Sigmoid colon (tissue), 7 donors: ENCODE measurements at places on chromosomes 1 and 21. TPM values are rescaled to one million over a fixed set of nuclear protein-coding genes. Genes with fewer than 3 reads are reported as not detected.

The CREB3L4 gene
- 7.9 TPM for total RNA-seq

The RGS7 gene
- total RNA-seq = not detected

The SLAMF9 gene
- not detected for total RNA-seq

The NBPF4 gene
- not detected for total RNA-seq

The HCN3 gene
- total RNA-seq = 2.5 TPM

The GPR61 gene
- not detected for total RNA-seq

The PAPPA2 gene
- 1.4 TPM for total RNA-seq

The TMEM201 gene
- total RNA-seq = 5.8 TPM

The KRTAP13-2 gene
- not detected for total RNA-seq

The MAP3K21 gene
- total RNA-seq = 0.81 TPM

The EDARADD gene
- total RNA-seq = under 0.01 TPM

The ASAP3 gene
- total RNA-seq = 30.8 TPM

The SH3BGR gene
- total RNA-seq = 32.7 TPM

The CA6 gene
- total RNA-seq = not detected

The TEX38 gene
- not detected for total RNA-seq

The VASH2 gene
- total RNA-seq = 0.16 TPM

The CD1E gene
- total RNA-seq = 2.3 TPM

The SLC45A1 gene
- total RNA-seq = 1.4 TPM

The DENND2D gene
- 3.9 TPM for total RNA-seq

The HAX1 gene
- 171 TPM for total RNA-seq

The NPR1 gene
- 11.1 TPM for total RNA-seq

The LMX1A gene
- total RNA-seq = not detected

GRCh38 chr1:239918634-239919033, 173.0 kb upstream of the FMN2 start:
- no peak for DNase-seq

- DNase-seq = peak; percentile 43
Observed at GRCh38 chr21:46552274-46552673, 52.6 kb downstream of the S100B start.

DNA sequence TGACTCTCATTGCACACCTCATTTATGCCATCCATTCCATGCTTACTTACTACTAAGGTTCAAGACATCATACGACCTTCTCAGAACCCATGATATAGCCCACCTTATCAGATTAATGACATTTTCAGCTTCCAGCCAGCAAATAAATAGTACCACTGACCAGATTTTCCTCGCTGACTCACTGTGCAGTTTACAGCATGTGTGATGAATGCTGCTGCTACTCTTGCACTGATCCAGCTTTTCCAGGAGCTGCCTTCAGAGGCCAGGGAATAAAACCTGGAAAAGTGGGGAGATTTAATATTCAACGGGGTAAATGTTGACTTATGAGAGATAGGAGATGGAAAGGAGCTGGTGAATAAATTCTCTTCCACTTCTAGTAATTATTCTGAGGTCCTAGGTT, 247.1 kb downstream of the COL11A1 start:
- DNase-seq = no peak

- DNase-seq = no peak
Observed at GRCh38 chr1:8166406-8166805, 140.3 kb upstream of the ERRFI1 start.

GRCh38 chr1:75625795-75626194, 14.9 kb upstream of the SLC44A5 start:
- DNase-seq = no peak

GRCh38 chr1:218679391-218679790, 334.3 kb downstream of the TGFB2 start:
- no peak for DNase-seq

- no peak for DNase-seq
Observed at GRCh38 chr1:202843081-202843480, 32.3 kb downstream of the PCAT6 start.

GRCh38 chr1:246161626-246162025, 345.5 kb downstream of the SMYD3 start:
- no peak for DNase-seq

DNA sequence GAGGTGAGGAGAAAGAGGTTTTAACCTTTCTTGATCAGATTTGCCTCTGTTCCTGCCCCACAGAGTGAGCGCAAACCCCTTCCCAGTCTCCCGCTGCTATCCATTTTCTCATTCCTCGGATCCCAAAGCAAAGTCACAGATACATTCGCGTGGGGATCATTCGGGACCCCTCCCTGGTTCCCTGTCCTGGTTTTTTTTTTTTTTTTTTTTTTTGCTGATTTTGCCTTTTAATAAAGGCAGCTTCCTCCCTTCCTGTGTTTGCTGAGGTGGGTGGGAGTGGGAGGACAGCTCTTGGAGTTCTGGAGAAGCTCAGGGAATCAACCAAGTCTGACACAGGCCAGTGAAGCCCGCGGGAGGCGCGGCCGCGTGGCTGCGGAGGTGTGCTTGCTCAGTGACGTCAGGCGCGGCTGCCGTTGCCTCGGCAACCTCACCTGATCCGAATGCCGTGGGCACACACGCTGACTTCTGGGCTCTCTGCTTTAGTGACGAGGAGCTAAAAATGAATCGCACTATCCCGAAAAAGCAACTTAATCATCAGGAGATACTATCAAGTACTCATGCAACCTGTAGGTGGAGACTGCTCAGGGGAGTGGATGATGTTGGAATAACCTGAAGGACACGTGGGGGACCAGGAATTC, 106.4 kb downstream of the TBX19 start:
- peak; percentile 73 for DNase-seq

GRCh38 chr1:154344977-154345837, 19.9 kb downstream of the ATP8B2 start:
- DNase-seq = no peak

- no peak for DNase-seq
Observed at GRCh38 chr1:37475380-37476086, 1.2 kb downstream of the ZC3H12A start.

- DNase-seq = no peak
Observed at GRCh38 chr1:40401473-40402201, 28.1 kb downstream of the SMAP2 start.

- no peak for DNase-seq
Observed at GRCh38 chr1:217661407-217661806, 30.3 kb downstream of the SPATA17 start.

DNA sequence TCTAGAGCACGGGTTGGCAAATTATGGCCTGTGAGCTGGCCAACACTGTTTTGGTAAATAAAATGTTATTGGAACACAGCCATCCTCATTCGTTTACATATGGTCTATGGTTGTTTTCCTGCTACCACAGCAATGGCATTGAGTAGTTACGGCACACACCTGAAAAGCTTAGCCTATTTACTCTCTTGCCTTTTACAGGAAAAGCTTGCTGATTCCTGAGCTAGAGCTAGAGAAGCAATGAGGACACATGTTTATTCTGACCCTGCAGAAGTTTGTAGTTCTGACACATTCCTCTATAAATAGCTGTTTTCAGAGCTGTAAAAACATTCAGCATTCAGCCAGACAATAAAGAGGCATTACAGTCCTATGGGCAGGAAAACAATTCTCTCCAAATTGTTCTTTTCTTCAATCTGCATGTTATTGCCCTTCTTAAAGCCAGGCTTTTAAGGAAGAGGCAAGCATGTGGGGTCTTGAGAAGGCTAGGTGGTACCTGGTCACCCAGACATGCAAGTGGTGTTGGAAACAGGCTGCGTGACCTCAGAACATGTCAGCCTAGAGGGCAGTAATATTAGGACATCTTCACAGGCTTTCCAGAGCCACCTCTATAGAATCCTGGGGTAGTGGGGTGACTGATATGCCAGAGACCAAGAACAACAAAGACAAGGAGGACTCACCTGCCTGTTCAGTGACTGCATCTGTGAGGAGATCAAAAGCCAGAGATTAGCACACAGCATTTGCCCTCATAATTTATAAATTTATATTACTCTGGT, 1.6 kb downstream of the FCRL2 start:
- no peak for DNase-seq

DNA sequence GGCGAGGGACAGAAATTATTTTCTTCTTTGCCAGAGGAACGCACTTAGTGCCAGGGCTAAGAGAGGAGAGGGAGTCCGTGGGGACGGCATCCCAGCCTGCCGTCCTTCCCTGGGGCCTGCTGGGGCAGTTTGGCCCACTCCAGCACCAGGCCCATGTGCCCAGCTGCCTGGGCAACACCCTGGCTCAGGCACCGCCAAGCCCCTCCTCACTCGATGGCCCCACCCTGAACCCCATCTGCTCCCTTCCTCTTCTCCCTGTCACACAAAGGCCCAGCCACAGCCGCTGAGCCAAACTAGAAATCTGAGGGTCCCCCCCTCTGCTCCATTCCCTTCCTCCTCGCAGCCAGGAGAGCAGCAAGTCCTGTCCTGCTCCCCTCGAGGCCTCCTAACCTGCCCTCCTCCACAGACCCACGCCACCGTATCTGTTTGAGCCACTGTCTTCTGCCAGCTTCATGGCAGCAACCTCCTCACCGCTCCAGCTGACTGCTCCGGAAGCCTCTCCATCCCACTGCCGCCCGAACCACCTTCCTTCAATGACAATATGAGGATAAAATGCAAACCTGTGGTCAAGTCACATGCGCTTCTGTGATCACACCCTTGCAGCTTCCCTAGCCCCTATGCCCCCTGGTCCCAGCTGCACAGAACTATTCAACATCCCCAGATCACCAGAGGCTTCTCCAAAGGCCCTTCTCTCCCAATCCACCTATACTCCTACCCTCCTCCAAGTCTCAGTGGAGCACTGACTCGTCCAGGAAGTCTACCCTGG, 8.4 kb upstream of the TNNI1 start:
- DNase-seq = no peak

DNA sequence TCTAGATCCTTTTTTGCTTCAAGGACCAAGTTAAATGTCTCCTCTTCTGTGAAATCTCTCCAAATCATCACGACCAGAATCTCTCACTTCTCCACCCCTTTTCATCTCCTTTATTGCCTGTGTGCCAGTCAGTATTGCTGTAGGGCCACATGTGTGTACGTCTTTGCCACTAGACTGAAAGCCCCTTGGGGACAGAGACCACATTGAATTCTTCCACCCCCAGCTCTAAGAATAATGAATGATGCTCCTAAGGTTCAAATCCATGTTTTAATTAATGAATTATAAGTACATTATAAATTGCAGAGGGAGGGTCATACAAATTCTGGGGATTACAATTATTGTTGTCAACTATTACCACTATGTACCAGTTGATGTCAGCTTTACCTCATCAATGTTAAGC, 343.8 kb downstream of the USP25 start:
- DNase-seq = no peak

DNA sequence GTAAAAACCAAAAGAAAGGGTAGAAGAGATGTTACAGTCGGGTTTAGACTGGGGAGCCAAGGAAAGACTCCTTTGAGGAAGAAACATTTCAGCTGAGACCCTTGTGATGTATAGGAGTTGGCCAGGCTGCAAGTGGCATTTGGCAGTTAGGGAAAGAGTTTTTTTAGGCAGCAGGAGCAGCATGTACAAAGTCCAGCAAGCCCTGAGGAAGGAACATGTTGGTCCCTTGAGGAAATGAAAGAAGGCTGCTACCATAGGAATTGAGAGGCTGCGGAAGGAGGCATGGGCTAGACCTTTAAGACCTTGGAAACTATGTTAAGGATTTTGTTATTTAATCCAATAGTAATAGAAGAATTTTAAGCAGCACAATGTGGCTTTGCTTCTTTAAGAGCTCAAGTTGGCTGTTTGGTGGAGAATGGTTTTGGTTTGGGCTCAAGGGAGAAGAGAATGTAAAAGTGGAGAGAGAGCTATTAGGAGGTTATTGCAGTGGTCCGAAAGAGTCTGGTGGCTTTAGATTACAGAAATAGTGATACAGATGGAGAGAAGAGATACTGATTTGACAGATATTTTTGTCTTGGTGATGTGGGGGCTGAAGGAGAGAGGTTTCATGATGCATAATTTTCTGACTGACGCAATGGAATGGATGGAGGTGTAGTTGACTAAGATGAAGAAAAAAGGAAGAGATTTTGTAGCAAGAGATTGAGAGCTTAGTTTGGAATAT, 26.6 kb downstream of the SMAP2 start:
- DNase-seq = no peak

GRCh38 chr1:35202048-35202719, 9.2 kb upstream of the SFPQ start:
- peak; percentile 84 for DNase-seq

GRCh38 chr1:156980551-156980950, 60.1 kb downstream of the LRRC71 start:
- no peak for DNase-seq

DNA sequence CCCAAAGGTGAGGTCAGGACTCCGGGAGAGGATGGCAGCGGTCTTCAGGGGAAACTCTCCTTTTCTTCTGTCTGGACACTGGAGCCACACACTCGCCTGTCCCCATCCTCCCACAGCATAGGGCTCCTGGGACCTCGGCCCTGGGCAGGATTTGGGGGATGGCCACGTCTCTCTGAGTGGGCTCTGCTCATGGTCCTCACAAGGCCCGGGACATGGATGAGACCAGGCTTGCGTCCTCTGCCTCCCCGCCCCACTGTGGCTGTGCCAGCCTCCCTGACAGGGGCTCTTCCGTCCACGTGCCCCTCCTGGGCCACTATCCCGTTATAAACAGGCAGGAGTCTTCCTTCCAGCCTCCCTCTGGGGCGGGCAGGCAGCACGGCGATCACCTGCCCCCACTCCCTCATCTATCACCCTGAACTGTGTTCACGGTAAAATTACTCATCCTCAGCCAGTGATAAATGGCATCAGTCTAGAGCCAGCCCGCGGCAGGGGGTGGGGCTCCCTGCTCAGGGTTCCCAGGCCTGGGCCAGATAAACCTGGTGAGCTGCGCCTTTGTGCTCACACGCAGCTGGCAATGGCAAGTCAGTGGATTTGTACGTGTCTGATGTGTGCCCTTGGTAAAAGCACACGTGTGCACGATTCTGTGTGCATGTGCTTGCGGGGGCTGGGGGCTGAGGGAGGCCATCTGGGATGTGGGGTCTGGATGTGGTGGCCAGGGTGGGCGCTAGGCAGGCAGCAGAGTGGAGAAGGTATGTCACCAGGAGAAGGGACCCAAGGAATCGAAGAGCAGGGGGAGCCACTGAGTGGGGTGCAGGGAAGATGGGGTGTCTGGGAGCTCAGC, 12.6 kb upstream of the SAMD11 start:
- peak; percentile 59 for DNase-seq

DNA sequence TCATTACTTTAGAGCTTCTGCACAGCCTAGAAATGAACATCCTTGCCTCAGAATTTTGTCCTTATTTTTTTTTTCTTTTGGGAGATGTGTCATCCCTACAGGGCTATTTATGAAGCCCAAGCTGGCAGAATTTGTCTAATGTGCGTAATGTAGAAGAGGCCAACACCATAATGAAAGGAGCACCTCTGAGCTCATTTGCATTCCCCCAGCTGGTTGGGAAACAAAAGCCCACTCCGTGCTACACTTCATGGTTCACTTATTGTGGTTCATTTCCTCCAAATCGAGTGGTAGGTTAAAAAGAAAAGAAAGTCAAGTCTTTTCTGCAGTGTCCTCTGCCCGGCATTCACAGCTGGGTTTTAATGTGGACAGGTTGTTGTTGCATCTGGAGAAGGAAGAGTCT, 73.5 kb downstream of the KAZN start:
- DNase-seq = no peak

- DNase-seq = no peak
Observed at GRCh38 chr1:180923887-180924286, 11.2 kb downstream of the KIAA1614 start.

GRCh38 chr1:200916152-200916551, 21.5 kb downstream of the INAVA start:
- DNase-seq = peak; percentile 53
